Inflammatory macrophage (primary cell): ENCODE measurements at places on chromosomes 4 and X.

DNA sequence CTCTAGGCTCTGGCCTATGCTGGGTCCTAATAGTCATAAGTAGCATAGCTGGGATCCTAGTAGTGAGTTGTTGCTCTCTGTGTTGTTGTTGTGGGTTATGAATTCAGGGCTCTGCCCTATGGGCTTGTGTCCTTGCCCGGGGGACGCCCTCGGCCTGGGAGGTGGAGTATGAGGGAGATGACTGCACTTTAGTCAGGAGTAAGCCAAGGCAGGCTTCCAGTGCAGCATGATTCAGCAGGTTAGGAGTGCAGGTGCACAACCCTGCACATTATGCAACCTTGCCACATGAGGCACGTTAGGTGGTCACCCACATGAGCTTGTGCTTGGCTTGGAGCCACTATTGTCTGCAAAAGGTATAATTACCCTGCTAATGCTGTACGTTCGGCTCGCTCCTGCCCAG lies 58.4 kb upstream of the CCDC149 start:
- DNase-seq, result no peak

GRCh38 chrX:150362599-150363481 lies at the start of gene MAMLD1:
Gene MAMLD1 (plus strand): TSS chrX:150363317. CDS start chrX:150445517, 82,200 bp downstream.
- peak; percentile 62 for DNase-seq

GRCh38 chr4:112110059-112110425 lies 35.2 kb upstream of the FAM241A start:
- DNase-seq, result no peak

- DNase-seq, result no peak
Observed at GRCh38 chrX:133269168-133269567, 51.0 kb upstream of the TFDP3 start.

- no peak for DNase-seq
Observed at GRCh38 chr4:20683766-20684165, 16.5 kb upstream of the PACRGL start.

DNA sequence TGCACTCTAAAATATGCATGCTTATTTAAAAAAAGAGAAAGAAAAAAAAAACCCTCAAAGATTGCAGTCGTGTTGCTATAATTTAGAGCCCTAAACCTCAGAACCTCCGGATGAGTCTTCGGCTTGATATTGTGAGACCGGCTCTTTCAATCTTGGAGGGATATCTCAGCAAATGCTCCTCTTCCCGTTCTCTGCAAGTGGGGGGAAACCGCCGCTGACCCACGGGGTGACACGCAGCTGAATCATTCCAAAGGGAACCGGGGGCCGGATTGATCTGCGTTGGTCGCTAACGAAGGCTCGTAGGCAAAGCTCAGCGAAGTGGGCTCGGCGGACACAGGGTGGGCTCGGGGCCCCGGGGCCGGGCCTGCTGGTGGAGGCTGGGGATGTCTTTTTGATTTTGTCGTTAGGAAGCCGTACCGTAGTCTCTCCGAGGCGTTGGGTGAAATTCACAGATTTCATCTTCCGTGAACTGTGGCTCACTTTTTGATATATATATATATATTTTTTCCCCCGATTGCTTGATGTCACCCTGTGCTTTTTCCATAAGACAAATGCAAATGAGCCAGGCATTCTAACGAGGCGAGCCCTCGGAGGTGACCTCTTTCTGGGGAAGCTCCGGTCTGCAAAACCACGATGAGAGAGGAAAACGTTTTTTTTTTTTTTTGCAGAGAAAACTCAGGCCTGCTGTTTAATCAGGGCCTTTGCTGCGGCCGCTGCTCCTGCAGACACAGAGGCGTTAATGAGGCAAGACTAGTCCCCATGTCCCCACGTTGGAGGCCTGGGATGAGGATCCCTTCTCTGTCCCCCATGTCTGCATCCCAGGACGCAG lies 110.7 kb upstream of the PPP2R3B start:
- DNase-seq, result no peak

DNA sequence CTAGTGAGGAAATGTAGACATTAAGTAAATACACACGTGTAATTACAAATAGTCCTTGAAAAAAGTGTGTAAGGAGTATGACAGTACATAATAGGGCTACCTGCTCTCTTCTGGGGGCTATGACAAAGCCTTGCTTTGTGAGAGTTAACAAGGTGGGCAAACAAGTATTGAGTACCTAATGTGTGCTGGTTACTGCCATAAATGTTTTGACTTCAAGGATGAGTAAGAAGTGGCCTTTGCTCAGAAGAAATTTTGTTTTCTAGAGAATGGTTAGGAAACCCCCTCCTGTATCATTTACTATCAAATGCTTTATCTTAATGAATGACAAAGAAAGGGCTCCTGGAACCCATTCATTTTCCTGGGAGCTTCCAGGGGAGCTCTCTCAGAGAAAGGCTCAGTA lies 167.0 kb upstream of the CASK start:
- no peak for DNase-seq

- no peak for DNase-seq
Observed at GRCh38 chr4:185566425-185566824, 31.1 kb upstream of the PDLIM3 start.

- peak; percentile 47 for DNase-seq
Observed at GRCh38 chrX:119488749-119489148, 20.5 kb downstream of the SLC25A5 start.

GRCh38 chrX:15497865-15498264 lies 2.7 kb upstream of the BMX start:
- peak; percentile 49 for DNase-seq

- DNase-seq, result no peak
Observed at GRCh38 chr4:1939664-1940509, 68.7 kb downstream of the NSD2 start.

DNA sequence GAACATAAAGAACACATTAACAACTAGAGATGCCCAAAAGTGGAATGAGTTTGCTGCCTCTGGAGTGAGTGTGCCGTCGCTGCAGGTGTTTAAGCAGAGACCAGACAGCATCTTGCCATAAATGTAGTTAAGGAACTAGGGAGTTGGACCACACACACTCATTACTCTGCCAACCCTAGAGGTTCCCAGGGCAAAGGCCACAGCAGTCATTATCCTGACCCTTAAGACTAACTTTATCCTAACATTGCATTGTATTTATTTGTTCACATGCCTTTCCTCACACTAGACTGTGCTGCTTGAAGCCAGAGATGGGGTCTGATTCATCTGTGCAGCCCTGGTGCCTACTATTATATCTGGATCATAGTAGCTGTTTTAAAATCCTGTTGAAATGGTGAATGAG lies 16.9 kb upstream of the PLA2G12A start:
- no peak for DNase-seq

GRCh38 chr4:161655148-161655547 lies 508.7 kb downstream of the FSTL5 start:
- DNase-seq, result no peak

DNA sequence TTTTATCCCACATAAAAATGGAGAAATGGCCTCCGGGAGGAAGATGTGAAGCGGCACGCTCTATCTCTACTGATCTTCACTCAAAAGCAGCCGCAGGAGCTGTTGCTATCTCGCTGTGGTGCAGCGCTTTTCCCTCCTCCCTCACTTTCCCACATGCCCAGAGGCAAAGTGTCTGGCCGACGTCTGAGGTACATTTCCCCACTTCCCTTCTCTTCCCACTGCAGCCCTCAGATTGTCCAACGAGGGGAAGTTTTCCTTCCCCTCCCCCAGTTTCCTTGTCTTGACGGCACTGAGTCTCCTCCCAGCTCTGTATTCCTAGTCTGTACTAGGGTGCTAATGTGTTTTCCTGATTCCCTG lies 660 bp upstream of the COL25A1 start:
- no peak for DNase-seq

DNA sequence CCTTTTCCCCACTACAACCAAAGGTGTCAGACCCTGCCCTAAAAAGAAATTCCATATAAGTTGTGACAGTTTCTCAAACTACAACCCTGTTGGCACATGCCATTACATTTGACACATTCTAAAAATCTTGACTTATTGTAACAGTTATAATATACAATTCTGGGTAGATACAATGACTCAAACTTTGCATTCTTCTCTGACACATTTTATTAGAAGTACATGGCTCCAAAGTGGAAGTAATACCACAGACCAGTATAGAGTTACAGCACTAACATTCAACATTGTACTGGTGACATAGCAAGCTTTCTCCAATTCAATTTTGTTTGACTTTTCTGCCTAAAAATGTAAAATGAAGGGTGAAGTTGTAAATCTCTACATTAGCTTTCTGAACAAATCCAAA lies 196.6 kb upstream of the ETNPPL start:
- no peak for DNase-seq

GRCh38 chrX:111100191-111100590 lies 4.2 kb downstream of the PAK3 start:
- peak; percentile 36 for DNase-seq

DNA sequence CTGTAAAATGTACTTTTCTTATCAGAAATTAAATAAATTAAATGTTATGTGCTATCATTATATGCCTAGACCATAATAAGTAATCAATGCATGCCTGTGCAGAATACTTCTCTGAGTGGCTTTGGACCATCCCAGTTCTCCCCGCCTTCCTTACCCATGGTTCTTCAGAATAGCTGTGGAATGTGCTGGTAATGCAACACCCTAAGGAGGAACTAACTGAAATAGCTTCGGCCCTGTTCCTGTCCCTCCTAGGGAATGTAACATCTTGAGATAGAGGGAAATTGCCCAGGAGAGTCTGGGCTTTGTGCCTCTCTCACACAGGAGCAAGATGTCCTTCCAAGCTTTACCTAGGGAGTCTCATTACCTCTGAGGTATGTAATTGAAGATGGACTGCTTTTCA lies 693.6 kb upstream of the HS3ST1 start:
- DNase-seq, result peak; percentile 48

DNA sequence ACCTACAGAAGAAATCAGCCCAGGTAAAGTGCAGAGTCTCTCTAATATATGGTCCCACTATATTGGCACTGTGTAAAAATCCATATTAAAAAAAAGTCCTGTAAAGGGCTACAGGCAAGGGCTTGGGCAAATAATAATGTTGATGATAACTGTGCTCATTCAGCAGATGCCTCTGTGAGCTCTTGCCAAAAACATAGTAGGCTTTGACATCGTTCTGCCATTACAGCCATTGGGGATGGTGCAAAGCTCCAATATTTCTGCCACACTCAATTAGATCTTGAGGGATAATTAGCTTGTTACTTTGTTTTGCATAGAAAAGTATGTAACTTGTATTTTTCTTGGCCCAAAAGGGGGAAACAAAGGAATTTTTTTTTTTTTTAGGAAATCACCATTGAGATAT lies 645.5 kb upstream of the FAM241A start:
- DNase-seq, result no peak

DNA sequence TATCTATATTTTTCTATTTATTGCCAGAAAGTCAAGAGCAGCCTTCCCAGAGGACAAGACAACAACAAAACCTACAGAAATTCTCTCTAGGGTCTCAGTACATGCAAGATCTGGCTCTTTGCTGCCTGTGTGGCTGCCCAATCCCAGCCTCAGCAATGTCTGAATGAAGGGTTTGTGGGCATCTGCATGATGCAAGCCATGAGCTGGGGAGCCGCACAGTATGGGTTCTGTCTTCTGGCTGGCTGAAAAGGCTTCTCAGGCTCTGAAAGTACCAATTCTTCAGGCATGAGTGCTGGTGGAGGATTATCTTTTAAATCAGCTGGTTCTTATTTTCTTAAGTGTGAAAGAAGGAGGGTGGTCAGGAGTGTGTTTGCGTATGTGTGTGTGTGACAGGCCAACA lies 104.6 kb downstream of the PDGFRA start:
- no peak for DNase-seq

DNA sequence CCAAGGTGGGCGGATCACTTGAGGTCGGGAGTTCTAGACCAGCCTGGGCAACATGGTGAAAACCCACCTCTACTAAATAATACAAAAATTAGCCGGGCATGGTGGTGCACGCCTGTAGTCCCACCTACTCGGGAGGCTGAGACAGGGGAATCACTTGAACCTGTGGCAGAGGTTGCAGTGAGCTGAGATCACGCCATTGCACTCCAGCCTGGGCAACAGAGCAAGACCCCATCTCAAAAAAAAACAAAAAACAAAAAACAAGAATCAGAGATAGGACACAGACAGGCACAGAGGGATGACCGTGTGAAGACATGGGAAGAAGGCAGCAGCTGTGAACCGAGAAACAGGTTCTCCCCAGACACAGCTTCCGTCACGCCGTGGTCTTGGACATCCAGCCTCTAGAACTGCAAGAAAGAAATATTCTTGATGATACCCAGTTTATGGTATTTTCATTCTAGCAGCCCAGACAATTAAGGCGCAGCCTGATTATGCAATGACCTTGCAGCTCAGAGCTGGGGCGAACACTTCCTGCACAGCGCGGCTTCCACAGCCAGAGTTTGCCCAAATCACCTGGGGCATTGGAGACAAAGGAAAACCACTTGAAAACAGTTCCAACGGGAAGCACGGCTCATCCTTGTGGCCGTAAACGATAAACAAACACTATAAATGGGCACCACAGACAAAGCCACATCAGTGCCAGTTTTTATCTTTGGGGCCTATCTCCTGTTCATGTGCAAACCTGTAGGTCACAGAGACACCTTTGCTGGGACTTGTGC lies 4.2 kb upstream of the ARSD start:
- DNase-seq, result peak; percentile 16

GRCh38 chrX:71626576-71626975 lies 8.3 kb upstream of the CXCR3 start:
- DNase-seq, result no peak

DNA sequence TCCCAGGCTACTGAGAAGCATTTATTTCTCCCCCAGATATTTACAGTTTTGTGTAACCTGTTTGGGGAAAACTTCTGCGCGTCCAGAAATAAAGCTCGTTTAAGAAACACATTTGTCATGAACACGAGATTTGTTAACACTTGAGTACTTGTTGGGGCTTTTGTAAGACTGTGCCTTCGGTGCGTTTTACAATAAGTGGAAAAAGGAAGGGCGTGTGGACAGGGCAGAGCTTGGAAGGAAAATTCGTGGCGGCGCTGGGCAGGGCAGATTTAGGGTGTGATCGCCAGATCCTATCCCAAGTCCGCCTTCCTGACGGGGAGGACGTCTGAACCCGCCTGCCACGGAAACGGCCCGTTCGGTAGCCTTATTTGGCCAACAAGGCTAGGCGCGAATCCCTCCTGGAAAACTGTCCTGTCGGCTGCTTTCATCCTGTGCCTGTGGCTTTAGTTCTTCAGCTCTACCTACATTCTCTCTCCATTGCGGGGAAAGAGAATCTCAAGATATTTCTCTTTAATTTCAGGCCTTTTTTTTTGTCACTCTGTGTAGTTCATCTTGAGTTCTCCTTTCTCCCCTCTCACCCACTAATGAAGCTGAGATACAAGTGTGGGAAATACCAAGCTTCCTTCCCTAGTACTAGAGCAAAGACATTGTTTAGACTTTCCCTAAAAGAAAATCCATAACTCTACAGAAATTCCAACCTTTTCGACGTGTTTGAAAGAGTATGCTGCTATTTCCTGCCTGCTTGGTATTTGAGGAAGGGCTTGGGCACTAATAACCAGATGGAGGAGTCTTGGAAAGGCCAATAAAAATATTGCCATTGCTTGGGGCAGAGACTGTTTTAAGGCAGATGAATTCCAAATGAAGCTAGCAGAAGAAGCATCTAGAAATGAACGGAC lies 982 bp downstream of the PDLIM5 start:
- peak; percentile 61 for DNase-seq

DNA sequence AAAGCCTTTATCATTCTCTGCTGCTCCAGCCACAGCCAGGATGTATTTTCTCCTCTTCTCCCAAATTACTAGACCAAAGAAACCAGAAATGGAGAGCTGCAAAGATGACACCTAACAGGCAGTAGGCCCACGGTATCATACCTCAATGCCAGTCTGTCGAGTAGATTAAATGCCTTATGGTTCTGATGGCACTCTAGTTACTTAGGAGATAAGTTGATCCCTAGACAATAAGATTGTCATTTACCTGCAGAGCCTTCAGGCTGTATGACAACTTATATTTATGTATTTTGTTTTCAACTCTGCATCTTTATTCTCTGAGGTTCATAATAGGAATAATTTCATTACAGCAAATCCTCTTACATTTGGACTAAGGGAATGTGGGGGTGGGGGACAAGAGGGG lies 262.1 kb downstream of the LDB2 start:
- no peak for DNase-seq
